ENCODE measurements at places on chromosomes 6 and 20. TPM values are rescaled to one million over a fixed set of nuclear protein-coding genes. Genes with fewer than 3 reads are reported as not detected.

The UNC5CL gene
- polyA plus RNA-seq: 2.3 TPM

GRCh38 chr20:58944610-58945009, 36.4 kb upstream of the NELFCD start:
- H3K4me3 ChIP-seq: no peak overlapping the region
- H3K36me3 ChIP-seq: no peaks in the 10 kb centered on the region
- no peak for DNase-seq

DNA sequence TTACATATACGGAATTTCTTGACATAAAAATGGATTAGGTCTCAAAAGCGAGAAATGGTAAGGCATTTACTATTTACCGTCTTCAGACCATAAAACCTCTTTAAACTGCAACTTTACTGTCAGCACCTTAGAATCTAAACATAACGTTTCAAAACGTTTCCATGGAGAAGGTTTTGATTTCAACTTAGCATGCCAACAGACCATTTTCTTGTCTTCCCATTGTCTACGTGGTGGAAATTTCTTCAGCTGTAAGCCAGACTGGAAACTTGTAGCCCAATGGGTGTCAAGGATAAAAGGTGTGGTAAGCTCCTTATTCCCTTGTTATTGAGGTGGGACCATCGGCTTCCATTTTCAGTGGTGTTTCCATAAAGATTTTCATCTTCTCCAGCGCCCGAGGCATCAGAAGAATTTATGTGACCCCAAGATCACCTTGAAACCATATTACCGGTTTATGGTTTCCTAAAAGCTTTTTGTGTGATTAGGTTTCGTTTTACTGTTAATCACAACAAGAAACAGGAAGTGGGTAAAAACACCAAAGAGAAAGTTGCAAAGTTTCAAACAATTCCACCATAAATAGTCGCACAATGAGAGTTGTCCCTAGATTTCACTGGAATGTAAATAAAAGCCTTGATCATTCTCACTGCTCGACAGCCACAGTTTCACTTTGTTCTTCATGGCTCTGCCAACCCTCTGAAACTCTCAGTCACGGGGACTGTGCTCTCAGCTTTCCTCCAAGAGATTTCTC, 63.0 kb upstream of the CD2AP start:
- H3K36me3 ChIP-seq: no peaks in the 10 kb centered on the region
- no peak overlapping the region for H3K27ac ChIP-seq
- H3K4me3 ChIP-seq: no peak overlapping the region

DNA sequence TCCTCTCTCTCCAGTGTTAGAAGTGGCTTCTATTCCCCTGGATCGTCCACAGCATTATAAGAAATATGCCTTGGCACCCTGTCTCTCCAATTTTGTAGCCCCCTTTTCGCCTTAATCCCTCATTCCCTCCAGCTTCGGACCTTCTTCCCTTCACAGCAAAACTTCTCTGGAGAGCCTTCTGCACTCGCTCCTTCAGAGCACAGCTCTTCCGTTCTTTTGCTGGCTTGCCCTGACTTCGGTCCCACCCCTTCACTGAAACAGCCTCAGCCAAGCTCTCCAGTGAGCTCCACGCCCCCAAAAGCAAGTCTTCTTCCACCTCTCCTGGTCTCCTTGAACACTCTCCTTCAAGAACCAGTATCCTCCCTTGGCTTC, 134.7 kb upstream of the RNF24 start:
- peaks cover 17% of the 10 kb centered on the region for H3K27me3 ChIP-seq
- peaks cover 3% of the 10 kb centered on the region for H3K4me1 ChIP-seq
- peak overlapping the region; percentile 64 for H3K4me3 ChIP-seq
- no peak overlapping the region for H3K27ac ChIP-seq

DNA sequence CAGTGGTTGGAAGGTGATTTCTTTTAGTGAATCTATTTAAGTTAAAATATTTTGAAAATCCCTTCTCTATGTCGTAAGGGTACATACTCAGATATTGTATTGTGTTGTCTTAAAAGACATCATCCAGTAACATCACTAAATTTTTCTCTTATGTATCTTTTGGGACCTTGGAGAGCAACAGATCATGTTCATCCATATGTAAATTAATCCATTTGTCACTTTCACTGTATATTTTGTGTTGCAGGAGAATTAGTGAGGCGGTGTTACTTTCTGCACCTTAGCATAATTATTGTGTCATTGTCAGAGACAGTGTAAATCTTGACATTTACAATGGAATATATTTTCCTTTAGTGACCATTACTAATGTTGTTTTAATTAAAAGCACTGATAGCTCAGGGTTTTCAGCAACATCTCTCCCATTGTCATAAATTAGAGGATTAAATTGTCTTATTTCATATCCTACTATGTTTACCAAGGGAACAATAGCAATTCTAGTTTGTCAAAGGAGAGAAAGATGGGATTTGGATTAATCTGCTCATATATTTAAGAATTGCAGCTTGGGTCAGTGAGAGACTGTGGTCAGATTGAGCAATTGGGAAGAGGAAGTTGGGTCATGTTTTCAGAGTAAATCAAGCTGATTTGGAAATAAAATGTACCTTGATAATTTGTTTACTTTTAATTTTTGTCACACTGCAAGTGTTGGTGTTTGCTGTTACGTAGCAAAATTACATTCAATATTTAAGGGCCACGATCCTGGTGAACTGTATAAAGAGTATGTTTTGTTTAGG, 22.7 kb downstream of the DOK5 start:
- DNase-seq: no peak

- H3K36me3 ChIP-seq: peaks cover 28% of the 10 kb centered on the region
- H3K4me3 ChIP-seq: no peak overlapping the region
- DNase-seq: no peak
- no peak overlapping the region for H3K27ac ChIP-seq
- H3K4me1 ChIP-seq: no peaks in the 10 kb centered on the region
Measured at GRCh38 chr6:107931894-107932293, 26.1 kb downstream of the SEC63 start.

GRCh38 chr6:63371104-63371715, 51.4 kb upstream of the LGSN start:
- H3K36me3 ChIP-seq: no peaks in the 10 kb centered on the region
- H3K4me1 ChIP-seq: no peaks in the 10 kb centered on the region
- no peak overlapping the region for H3K4me3 ChIP-seq
- H3K27me3 ChIP-seq: no peaks in the 10 kb centered on the region
